A549 treated with CORT108297 at 1 μM for 4 hours (cell line): ENCODE measurements at places on chromosomes 7 and 10. TPM values are rescaled to one million over a fixed set of nuclear protein-coding genes. Genes with fewer than 3 reads are reported as not detected.

SORCS1 gene
- total RNA-seq = not detected in 5 replicates

COMTD1 gene
- total RNA-seq = 29.2 to 56.7 TPM (median 53.1 TPM) in 5 replicates

NHLRC2 gene
- total RNA-seq = 5.4 to 7.6 TPM (median 6.4 TPM) in 5 replicates

RFC2 gene
- 54.7 to 68.9 TPM (median 57.7 TPM) in 5 replicates for total RNA-seq

CFAP46 gene
- total RNA-seq = 1.0 to 1.9 TPM (median 1.5 TPM) in 5 replicates

GPR15LG gene
- not detected in 5 replicates for total RNA-seq

CXCL12 gene
- 0.11 to 0.27 TPM (median 0.14 TPM) in 5 replicates for total RNA-seq

PRTFDC1 gene
- 14.7 to 20.6 TPM (median 17.8 TPM) in 5 replicates for total RNA-seq

FAM131B gene
- 0.34 to 0.53 TPM (median 0.49 TPM) in 5 replicates for total RNA-seq

CHAT gene
- not detected in 5 replicates for total RNA-seq

PDK4 gene
- 9.1 to 13.0 TPM (median 11.5 TPM) in 5 replicates for total RNA-seq

PTN gene
- total RNA-seq = not detected in 5 replicates

FRMD4A gene
- 4.0 to 5.2 TPM (median 4.3 TPM) in 5 replicates for total RNA-seq

STEAP1B gene
- 0.08 to 0.20 TPM (median 0.13 TPM) in 5 replicates for total RNA-seq

RAB19 gene
- not detected in 5 replicates for total RNA-seq

CLRN3 gene
- total RNA-seq = not detected in 5 replicates

ZP3 gene
- total RNA-seq = 16.6 to 21.8 TPM (median 19.3 TPM) in 5 replicates

DENND2A gene
- total RNA-seq = 0.23 to 0.44 TPM (median 0.33 TPM) in 5 replicates

TMEM248 gene
- 80.8 to 94.3 TPM (median 88.3 TPM) in 5 replicates for total RNA-seq

RAB11FIP2 gene
- total RNA-seq = 6.2 to 8.6 TPM (median 7.7 TPM) in 5 replicates

OPALIN gene
- not detected in 5 replicates for total RNA-seq

MNX1 gene
- 3.9 to 6.5 TPM (median 5.0 TPM) in 5 replicates for total RNA-seq

STN1 gene
- total RNA-seq = 16.5 to 19.4 TPM (median 19.0 TPM) in 5 replicates

CFAP43 gene
- 0.17 to 0.30 TPM (median 0.30 TPM) in 5 replicates for total RNA-seq
